Fibroblast of skin of left biceps (primary cell): ENCODE measurements at places on chromosomes 4 and X.
A peak's percentile ranks its signal among the peaks of the same experiment; 100 is the strongest.

DNA sequence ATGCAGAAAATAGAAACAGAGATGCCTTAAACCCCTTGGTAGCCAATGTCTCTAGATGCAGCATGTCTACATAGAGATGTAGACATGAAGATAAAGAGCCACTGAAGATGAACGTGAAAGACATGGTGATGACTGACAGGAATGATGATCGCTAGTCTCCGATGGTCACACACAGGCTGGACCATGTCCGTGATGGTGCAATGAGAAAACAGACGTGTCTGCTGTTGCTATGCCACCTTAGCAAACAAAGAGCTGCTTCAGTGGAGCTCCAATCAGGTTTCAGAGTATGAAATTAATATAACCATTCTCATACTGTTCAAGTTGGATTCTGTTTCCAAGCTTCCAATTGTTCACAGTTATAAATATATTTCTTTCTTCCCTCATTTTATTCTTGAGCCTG is 256.5 kb downstream of the CAMK2D start:
- no peak for DNase-seq

GRCh38 chr4:105473324-105474098 is at the start of gene PPA2:
Gene PPA2, minus strand, starts transcription at chr4:105474062. Its CDS starts 12 bp downstream, at chr4:105474050.
- peak; percentile 65 for DNase-seq

- no peak for DNase-seq
Observed at GRCh38 chr4:55082756-55083155, 42.6 kb downstream of the KDR start.

DNA sequence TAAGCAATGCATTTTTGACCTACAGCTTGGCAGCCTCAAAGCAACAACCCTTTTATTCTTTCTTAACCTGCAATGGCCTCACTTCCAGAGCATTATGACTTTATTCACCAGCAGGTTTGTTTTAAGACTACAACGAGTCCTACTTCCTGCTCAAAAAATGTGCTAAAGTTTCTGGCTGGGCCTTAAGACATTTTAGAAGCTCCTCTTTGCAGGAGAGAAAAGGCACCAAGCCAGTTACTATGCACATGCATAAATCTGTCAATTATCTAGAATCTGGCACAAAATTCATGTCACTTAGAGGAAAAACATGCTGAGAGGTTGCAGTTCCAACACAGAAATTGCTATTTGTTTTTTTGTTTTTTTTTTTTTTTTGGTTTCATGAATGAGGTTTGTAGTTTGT is 223.0 kb upstream of the EPHA5 start:
- no peak for DNase-seq

GRCh38 chrX:154515090-154515965 is 704 bp downstream of the FAM3A start:
- DNase-seq: no peak

GRCh38 chr4:2688697-2689096 is 67.4 kb downstream of the TNIP2 start:
- no peak for DNase-seq

DNA sequence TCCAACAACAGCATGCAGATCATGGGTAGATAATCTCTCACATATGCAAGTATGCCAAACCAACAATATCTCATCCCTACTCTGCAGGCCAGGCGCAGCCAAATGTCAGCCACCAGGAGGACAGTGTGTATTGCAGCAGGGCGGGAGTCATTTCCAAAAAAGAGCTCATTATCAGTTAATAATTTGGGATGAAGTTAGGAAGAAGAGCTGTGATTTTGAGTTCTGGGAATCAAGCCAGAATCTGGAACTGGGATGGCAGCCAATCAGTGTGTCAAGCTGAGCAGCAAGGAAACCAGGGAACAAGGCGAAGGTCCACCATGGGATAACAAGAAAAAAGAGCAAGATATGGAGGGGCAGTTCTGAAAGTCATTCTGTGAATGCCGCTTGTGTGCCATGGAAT is 88.2 kb upstream of the CAMK2D start:
- peak; percentile 49 for DNase-seq

- DNase-seq: no peak
Observed at GRCh38 chrX:18146954-18147353, 73.7 kb downstream of the BEND2 start.

- DNase-seq: no peak
Observed at GRCh38 chr4:141771889-141772830, 135.8 kb downstream of the IL15 start.

- DNase-seq: no peak
Observed at GRCh38 chr4:38470735-38471262, 193.2 kb upstream of the KLF3 start.

- DNase-seq: no peak
Observed at GRCh38 chrX:905848-906566, 275.4 kb downstream of the SHOX start.

DNA sequence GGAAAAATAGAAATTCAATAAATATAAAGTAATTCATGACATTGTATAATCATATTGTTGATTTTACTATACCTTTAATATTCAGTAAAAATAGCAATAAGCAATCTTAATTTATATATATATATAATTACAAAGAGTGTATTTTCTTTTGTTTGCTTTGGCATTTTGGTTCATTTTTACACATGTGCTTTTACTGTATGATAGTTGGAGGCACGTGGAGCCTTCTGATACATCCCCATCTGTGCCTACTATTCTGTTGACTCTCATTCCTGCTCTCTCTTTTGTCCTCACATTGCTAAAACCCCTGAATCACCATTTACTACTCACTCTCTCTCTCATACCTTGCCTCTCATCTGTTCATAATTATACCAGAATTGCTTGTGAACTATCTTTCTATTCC is 106.4 kb upstream of the NDST4 start:
- DNase-seq: no peak

DNA sequence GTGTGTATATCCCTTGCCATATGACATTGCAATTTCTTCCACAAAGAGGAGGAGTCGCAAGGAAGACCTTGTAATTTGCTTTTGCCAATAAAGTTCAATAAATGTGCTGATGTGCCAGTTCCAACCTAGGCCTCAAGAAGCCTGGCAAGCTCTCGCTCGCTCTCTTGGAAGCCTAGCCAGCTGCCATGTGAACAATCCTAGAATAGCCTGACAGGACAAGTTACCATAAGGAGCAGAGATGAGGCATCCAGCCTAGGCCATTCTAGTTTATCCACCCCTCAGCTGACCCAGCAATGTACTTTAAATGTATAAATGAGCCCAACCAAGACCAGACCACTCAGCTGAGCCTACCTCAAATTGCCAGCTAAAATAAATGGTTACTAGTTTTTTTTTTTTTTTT is 145.7 kb upstream of the QRFPR start:
- DNase-seq: no peak

DNA sequence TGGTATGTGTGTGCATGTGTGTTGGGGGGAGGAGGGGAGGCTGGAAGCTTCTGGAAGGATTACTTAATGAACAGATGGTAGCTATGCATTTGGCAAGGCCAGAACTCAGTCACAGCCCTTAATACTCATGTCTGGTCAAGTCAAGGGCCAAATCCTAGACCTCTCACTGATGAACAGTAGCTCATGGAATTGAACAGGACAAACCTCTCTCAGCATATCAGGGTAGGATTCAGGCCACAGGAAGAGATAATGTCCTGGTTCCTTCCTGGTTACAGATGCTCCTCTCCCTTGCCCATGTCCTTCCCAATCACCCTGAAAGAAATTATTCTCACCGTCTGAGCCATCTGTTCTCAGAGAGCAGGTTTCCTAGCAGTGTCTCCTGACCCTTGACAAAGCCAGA is 165.7 kb downstream of the SOWAHB start:
- DNase-seq: no peak

DNA sequence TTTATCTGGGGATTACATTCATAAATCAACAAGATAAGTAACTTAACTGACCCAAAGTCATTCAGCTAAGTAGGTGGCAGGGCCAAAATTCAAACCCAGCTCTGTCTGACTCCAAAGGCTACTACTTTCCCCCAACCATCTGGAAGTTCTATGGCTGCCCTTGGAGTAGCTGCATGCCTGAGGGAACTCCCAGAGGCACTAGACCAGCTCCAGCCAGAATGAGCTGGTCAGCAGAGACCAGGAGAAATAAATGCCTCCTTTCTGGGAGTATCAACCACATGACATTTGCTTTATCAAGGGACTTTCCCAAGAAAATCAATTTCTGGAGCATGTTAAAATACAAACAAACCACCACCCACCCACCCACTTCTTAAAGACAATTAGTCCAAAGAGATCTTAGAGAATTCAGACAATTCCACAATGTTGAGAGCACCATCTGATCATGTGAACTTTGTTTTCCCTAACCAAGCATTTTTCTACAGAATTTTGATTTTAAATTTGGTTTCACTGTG is 180.5 kb downstream of the EFHC2 start:
- DNase-seq: no peak

- no peak for DNase-seq
Observed at GRCh38 chr4:170801771-170802170, 712.0 kb upstream of the AADAT start.

DNA sequence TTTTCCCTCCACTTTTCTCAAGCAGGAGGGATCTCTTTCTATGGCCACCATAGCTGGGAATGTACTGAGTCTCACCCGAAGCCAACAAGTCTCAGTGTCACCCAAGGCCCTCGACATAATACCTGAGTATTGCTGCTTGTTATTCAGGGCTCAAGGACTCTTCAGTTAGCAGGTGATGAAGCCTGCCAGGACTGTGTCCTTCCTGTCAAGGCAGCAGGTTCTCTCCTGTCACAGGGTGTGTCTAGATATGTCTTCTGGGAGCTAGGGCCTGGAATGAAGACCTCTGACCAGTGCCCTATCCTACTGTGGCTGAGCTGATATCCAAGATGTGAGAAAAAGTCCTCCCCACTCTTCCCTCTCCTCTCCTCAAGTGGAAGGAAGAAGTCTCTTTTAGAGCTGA is 391.0 kb upstream of the DIPK2B start:
- DNase-seq: no peak

DNA sequence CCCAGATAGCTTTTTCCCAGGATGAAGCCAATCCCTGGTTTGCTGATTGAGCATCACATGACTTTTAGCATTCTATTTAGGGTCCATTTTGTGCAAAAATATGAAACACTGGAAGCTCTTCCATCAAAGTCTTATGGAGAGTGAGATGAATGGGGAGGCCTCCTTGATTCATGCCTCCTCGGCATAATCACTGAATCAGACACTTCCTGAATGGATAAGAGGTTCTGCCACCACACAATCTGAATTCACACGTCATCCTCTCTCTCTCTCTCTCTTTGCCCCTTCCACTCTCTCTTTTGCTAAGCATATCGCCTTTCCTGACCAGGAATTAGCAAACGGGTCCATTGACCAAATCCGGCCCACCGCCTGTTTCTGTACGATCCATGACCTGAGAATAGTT is 68.7 kb downstream of the CRMP1 start:
- no peak for DNase-seq

DNA sequence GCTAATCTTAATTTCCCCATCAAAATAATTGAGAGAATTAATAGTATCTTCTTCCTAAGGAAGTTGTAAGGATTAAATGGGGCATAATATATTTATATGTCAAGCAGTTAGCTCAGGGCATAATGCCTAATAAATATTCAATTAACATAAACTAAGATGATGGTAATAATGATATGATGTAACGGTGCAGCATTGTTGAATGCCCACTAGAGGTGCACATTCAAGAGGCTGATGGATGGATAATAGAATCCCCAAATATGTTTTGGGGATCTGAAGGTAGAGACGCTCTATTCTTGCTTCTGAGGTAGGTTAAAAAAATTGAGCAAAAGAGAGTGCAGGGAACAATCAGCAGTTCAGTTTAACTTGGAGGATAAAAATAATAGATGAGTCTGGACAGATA is 37.1 kb downstream of the ATOH1 start:
- no peak for DNase-seq

- DNase-seq: no peak
Observed at GRCh38 chrX:17668929-17669328, 68.4 kb upstream of the SCML1 start.

DNA sequence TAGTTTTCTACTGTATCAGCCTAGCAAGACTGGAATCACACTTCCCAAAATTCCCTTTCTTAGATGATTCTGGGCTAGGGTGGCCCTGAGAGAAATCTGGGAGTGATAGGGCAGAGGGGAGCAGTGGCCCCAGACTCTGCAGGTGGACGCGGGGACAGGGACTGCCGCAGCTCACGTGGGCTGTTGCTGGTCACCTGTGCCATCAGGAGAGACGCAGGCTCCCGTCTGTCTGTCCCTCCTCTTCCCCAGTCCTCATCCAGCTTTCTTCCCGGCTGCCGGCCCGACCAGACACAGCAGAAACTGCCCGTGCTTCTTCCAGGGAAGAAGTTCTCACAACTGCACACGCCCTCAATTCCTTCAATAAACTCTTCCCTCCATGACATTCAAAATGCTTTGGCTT is 86.4 kb downstream of the AFAP1 start:
- no peak for DNase-seq

DNA sequence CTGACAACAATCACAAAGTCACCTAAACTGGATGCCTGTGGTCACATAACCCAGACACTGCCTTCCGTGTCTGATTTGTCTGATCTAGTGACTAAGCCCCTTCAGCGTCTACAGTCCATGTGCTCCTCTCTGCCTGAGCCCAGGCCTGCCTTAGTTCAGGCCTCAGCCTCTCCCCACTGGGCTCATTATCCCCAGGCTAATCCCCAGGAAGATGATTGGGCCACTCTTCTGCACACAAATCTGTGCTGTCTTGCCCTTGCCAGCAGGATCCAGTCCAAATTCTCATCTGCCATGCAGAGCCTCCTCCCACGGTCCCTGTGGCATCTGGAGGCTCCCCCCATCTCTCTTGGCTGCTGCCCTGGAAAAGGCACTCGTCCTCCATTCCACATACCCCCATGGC is 96.5 kb downstream of the SLC2A9 start:
- no peak for DNase-seq

- DNase-seq: no peak
Observed at GRCh38 chr4:118962540-118962939, 73.9 kb downstream of the SYNPO2 start.

DNA sequence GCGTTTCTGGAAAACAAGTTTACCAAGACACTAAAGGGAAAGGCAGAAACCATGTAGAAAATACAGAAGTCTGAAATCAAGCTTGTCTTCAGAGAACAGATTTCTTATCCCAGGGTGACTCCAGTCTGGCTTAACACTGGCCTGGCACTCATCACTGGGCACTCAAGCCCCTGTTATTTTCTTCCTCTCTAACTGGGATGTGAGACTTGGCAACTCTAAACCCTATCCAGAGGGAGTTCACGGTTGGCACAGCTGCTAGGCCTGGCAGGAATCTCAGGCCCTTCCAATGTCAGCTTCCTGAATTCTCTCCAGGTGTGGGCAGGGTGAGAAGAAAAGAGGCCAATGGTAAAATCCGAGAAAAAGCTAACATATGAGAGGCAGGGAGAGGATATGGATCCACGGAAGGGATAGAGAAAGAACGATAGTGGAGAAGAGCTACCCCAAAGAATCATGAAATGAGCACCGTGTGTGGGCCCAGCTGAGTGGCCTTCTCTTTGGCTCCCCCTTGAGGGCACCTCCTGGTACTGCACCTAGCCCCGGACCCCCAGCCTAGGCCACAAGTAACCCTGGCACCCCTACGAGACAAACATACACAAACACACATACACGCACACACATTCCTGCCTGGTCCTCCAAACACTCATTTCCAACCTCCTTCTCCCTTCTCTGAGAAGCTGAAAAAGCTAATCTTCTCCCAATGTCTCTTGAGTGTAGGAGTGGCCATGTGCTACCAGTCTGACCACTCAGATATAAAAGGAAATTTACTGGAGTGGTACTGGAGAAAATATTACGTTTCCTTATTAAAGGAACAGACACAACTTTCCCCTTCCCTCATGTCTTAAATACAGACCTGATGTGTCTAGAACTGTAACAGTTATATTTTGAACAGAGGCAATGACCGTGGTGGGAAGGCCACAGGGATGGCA is 16.6 kb upstream of the PTCHD1 start:
- no peak for DNase-seq
